ENCODE measurements at places on chromosomes 11 and 22.

DNA sequence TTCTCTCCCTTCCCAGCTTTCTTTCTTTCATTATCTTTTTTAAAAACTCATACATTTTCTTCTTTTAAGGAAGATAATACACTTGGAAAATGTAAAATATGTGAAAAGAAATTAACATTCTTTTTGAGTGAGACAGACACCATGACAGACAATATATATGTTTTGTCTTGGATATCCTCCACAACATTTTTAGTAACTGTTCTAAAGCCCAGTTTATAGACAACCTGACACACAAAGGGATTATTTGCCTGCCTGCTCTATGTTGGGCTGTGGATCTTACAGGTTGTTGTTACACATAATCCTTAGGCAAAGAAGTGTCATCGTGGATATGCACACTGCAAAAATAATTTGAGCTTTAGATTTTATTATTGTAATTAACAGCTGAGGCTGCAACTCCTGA lies 301.4 kb upstream of the PDGFD start:
- no peak for DNase-seq

- DNase-seq: no peak
These were observed 293.3 kb downstream of the BRD1 start for GRCh38 chr22:49534386-49534785.

- no peak for DNase-seq
These were observed 29.6 kb upstream of the CYP2D6 start for GRCh38 chr22:42160251-42160650.

DNA sequence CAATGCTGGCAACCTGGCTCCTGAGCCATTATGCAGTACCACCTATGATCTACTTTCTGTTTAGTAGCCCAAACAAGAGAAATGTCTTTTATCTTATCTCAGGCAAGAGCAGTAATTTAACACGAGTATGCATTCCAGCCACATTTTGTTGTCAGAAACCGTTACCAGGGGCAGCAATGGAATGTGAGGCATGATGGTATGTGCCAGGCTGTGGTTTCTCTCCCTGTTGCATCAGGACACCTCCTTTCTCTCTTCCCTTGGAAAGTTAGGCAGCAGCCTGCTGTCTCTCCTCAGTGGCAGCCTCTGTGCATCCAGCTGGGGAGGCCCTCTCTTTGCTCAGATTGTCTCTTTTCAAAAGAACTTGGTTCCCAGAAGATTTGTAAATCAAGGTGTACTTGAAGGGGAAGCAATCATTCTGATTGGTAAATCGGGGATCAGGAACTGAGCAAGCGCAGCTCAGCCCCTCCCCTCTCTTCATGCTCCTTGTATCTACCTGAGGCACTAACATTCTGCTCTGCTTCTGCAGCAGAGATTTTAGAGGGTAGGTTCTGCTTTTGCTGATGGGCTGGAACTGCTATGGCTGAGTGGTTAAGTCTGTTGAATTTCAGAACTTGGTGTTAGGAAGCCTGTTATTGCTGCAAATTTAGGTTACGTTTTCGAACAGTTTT lies 229.2 kb downstream of the ADAMTS15 start:
- no peak for DNase-seq

- DNase-seq: no peak
These were observed 26.8 kb downstream of the POU2AF1 start for GRCh38 chr11:111352231-111352746.

DNA sequence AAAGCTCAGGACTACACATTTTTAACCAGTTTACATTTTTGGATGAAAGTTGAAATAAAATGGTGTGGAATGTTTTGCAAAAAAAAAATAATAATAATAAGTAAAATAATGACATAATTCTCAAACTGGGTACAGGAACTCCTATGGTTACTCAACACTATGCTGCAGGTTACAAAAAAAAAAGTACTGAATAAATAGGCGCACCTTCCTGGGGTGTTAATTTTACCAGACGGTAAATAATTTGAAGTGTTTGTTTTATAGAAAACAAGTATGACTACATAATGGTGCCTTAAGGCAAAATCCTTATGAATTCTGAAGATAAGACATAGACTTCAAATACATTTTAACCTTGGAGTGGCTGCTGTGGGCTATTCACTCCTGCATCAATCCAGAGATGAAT lies 76.5 kb downstream of the RELT start:
- no peak for DNase-seq

- DNase-seq: no peak
These were observed 23.9 kb downstream of the NEFH start for GRCh38 chr22:29503811-29504372.

GRCh38 chr11:2271077-2271326 lies 614 bp upstream of the ASCL2 start:
- DNase-seq: no peak

DNA sequence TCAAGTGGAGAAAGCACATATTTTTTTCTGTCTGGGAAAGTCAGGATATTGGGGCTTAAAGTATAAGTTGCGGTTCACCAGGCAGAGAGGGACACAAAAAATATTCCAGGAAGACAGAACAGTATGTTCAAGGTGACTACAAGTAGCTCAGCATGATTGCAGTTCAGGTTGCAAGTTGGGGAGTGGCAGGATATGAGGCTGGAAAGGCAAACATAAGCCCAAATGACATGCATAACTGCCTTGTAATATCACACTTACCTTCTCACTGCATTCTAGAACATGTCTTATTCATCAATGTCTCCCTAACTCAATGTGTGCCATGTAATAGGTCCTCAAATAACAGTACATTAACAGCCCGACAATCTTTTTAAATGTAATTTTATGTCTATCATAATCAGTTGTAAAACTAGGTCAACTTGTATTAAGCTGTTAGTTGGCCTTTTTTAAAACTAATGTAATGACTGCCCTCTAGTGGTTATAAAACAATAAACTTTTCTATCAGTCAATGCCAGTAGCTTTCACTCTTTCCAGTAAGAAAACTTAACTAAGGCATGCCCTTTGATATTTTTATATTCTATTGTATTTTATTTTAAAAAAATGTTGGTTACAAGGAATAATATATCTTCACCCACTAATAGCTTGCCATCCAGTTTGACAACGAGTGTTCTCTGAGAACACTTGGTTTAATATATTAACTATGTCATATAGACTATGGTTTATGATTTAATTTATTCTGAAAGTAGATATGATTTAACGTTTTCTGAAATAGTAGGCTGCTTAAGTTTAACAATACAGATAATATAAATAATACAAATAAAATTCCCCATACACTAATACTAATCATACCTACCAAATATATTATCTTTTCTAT lies 39.4 kb upstream of the CFAP300 start:
- DNase-seq: peak; percentile 75

- DNase-seq: no peak
These were observed 15.8 kb upstream of the NUP160 start for GRCh38 chr11:47863898-47864430.

DNA sequence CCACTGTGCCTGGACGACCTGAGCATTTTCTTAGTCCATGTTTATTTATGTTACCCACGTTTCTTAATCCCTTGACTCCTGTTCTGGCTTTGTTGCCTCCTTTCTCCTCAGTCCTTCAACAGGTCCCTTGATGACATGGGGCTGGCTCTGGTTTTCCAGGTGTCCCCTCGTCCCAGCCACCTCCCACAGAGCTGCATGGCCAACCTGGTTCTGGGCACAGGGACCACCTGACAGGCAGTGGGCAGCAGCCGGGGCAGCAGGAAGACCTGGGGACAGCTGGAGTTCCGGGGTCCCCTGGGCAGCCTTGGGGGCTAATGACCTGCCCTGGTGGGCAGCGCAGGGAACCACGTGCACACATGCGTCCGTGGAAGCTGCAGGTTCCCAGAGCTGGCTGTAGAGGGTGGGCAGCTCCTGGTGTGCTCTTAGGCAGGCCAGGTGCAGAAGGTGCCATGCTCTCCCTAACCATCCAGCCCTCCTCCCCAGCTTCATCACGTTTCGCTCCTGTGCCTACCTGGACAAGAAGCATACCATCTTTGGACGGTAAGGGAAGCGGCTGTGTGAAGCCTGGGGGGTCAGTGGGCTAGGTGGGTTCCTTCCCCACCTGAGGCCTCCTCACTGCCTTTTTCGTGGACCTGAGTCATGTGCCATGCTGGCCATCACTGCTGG lies 27.7 kb downstream of the PPIL2 start:
- no peak for DNase-seq

DNA sequence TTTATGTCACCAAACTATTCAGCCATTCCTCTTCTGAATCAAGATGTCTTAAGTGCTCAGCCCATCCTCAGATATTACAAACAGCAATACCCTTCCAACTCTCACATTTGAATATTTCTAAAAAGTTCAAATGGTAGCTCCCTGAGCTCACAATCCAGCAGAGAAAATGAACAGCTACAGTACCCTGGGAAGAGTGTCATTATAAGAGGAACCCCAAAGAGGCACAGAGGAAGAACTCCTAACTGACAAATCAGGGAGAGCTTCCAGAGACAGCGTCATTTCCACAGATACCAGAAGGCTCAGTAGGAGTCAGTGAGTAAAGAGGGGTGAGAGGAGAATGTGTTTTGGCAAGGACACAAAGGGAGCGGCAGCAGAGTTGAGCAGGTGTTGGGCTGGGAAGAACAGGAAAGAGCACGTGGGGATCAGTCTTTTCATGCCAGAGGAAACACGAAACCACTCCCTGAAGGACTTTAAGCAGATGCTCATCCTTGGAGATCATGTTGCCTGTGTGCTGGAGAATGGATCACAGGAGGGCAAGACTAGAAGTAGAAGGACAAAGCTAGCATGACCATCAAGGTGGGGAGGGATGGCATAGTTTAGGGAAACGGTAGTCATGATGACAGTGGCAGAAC lies 4.3 kb downstream of the CLTCL1 start:
- DNase-seq: peak; percentile 77
